ENCODE measurements at places on chromosomes 1 and 21.

DNA sequence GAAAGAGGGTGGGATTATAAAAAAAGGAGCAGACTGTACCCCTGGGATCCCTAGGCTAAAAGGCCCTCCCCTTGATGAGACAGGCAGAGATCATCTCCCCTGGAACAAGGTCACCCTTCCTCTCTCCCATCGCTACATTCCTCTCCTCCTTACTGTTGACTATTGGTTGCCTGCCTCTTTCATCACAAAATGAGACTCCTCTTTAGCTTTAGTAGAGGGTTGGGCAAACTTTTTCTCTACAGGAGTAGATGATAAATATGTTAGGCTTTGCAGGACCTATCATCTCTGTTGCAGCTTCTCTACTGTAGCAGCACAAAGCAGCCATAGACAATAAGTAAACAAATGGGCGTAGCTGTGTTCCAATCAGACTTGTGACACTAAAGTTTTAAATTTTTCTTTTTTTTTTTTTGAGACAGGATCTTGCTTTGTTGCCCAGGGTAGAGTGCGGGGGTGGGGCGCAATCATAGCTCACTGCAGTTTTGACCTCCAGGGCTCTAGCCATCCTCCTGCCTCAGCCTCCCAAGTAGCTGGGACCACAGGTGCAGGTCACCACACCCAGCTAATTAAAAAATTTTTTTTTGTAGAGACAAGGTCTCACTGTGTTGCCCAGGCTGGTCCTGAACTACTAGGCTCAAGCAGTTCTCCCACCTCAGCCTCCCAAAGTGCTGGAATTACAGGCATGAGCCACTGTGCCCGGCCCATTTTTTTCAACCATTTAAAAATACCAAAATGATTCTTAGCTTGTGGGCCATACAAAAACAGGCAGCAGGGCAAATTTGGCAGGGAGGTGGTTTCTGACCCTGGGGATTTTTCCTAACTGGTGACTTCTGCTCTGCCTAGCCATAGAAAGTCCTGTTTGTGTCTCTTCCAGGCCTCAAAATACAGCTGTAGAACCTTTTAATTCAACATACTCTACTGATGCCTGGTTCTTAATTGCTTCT lies 15.1 kb downstream of the MCL1 start:
- peak; percentile 34 for DNase-seq

DNA sequence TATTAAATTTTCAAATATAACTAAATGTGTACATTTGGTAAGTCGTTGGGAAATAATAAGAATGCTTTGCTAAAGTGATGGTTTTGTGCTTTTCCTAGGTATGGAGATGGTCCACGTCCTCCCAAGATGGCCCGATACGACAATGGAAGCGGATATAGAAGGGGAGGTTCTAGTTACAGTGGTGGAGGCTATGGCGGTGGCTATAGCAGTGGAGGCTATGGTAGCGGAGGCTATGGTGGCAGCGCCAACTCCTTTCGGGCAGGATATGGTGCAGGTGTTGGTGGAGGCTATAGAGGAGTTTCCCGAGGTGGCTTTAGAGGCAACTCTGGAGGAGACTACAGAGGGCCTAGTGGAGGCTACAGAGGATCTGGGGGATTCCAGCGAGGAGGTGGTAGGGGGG lies 47.8 kb downstream of the DHX9 start:
- no peak for DNase-seq

- DNase-seq, result no peak
Measured at GRCh38 chr1:199612976-199613774, 414.3 kb upstream of the NR5A2 start.

GRCh38 chr1:234933475-234933874 lies 195.2 kb downstream of the TOMM20 start:
- DNase-seq, result no peak

- no peak for DNase-seq
Measured at GRCh38 chr1:114232691-114233090, 79.0 kb upstream of the SYT6 start.

- no peak for DNase-seq
Measured at GRCh38 chr21:30881480-30881879, at the start of gene KRTAP11-1. KRTAP11-1 (minus strand) TSS chr21:30881580; CDS start chr21:30881524, 56 bp downstream.

- DNase-seq, result no peak
Measured at GRCh38 chr1:9018333-9018732, 7.9 kb downstream of the SLC2A7 start.

DNA sequence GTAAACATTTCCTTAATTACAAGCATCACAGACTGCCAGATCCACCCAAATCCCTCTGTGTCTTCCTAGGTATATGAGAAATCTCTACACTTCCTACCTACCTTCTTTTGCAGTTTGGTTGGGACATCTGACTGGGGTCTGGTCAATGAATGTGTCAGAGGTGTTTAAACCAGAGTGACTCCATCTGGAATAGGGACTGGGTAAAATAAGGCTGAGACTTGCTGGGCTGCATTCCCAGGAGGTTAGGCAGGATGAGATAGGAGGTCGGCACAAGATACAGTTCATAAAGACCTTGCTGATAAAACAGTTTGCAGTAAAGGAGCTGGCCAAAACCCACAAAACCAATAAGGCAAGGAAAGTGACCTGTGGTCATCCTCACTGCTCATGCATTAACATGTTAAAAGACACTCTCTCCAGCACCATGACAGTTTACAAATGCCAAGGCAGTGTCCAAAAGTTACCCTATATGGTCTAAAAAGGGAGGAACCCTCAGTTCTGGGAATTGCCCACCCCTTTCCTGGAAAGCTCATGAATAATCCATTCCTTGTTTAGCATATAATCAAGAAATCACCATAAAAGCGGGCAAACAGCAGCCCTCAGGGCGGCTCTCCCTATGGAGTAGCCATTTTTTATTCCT lies 87.4 kb upstream of the BACE2 start:
- no peak for DNase-seq

- DNase-seq, result peak; percentile 8
Measured at GRCh38 chr1:50724626-50725286, 235.3 kb downstream of the FAF1 start.

DNA sequence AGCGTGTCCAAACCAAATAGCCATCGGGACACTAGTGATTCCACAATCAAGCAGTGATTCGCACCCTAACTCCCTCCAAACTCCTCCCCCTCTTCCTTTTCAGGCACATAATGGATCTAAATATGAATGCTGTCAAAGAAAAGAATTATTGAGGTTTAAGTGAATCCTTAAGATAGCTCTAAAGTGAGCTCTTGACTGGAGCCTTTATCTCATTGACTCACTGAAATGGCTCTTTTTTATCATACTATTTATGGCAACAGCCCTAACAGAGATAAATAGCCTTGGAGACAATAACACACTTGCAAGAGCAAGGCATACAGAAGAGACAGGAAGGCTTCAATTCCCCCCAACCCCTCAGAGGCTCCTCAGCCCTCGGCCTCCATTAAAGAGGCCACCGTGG lies 143.3 kb downstream of the PLXNA2 start:
- DNase-seq, result no peak

DNA sequence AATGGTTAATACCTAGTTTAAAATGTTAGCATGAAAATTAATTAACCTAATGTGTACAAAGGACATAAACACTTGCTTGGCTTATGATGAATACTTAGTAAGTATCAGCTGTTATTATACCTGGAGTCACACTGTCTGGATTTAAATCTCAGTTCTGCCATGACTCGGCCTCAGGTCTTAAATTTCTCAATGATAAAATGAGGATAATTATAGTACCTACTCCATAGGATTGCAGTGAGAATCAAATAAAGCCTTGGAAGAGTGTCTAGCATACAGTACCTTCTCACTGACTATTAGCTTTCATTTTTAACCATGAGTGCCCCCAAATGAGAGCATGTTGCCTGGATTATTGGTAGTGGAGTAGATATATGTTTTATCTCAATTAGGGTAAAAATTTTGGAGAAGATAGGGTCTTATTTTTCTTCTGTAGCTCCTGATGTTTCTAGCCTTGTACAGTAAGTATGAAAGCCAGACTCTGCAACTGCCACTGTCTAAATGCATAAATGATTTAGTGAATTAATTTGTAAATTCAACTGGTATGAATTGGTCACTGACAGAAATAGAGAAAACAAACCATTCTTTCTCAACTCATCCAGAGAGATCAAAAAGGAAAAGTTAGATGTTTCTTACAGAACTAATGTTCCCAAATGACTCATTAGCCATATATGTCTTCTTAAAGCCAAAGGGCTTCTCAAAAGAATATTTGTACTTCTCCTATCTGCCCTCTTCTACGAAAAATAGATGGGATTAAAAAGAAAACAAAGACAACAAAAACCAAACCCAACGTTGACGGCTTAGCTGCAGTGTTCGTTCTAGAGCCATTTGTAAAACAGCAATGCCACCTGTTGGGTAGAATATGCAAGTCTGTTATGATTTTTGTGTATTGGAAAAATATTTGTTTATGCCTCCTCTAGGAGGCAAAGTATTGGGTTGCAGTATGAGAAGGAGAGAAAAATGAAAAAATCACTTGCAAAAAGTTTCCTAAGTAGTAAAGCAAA lies 53.8 kb upstream of the MROH9 start:
- DNase-seq, result no peak

DNA sequence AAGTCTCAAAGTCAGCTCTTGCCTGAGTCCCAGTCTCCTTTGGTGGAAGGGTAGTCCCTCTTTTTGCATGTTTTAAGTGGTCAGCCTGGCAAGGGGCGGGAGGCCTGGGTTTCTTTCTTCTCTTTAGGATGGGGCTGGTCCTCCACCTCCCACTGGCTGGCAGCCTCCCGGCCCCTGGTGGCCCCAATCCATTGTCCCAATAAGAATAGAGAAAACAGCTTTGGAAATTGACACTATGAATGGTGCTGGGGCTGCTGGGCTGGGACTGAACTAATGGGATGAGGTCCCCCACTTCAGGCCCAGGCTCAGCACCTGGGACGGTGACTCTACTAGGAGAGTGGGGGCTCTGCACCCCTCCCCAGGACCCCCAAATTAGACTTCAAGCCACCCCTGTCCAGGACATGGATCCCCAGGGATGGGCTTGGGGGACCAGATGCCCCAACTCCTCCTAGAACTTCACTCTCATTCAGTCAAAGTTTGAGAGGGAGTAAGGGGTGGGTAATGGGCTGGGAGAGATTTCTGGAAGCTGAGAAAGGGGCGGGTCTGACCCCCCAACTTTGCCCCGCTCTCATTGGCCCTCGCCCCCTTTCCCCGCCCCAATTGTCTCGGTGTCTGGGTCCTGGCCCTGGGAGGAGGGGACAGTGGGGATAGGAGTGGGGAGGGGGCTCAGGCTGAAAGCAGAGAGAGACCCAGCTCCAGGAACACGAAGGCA lies 18.2 kb downstream of the SLC27A3 start:
- no peak for DNase-seq

- DNase-seq, result no peak
Measured at GRCh38 chr1:69765951-69766350, 198.2 kb downstream of the LRRC7 start.

Measured in CD4-positive, alpha-beta T cell treated with Interleukin-6 at 100 ng/mL for 8 hours (primary cell).